ENCODE measurements at places on chromosomes 5 and 9.
A peak's percentile ranks its signal among the peaks of the same experiment; 100 is the strongest.

GRCh38 chr5:56813302-56813701 is 2.0 kb upstream of the MAP3K1 start:
- DNase-seq, result no peak

GRCh38 chr9:125425170-125425897 is 163.7 kb downstream of the GAPVD1 start:
- no peak for DNase-seq

DNA sequence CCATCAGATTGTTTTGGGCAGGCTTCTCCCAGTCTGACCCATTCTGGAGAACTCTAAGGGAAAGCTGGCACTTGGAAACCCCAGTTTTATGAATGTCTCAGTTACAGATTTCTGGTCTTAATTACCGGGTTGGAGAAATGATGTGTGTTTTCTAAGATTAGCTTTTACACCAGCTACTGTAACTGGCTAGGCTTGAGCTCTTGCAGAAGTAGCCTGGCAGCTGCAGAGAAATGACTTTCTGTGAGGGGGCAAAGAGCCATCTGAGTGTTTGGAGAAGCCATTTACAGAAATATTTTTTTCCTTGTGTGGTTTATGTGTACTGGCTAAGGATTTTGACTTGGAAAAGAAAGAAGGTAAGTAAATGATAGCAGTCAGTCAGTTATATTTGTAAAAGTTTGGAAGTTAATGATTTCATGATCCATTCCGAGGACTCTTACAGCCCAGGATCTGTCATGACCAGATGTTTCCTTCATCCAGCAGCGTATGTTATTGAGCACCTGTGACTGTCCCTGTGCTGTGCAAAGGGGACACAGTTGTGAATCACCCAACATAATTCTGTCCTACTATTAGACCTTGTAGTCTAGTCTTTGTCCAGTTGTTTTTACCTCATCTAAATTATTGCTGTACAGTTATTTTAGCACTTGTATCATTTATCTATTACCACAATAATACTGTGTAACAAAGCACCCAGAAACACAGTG is 53.7 kb upstream of the GDNF start:
- DNase-seq, result no peak

- no peak for DNase-seq
These were observed 24.0 kb upstream of the GRHPR start for GRCh38 chr9:37398464-37399025.

DNA sequence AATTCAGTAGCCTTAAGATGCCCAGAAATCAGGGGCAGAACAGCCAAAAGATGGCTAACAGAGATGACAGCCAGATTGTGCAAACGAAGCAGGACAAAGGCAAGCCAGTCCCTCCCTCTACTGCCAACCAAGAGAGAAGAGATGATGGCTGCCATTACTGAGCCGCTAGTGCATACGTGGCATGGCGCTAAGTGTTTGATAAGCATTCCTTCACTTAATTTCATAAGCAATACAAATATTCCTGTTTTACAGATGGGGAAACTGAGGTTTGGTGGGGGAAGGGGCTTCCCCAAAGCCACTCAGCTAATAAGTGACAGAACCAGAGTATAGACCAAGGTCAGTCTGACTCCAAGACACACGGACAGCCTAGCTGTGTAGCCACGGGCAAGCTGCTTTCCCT is 44.1 kb downstream of the STK10 start:
- no peak for DNase-seq

GRCh38 chr5:179763215-179763945 is 30.4 kb upstream of the LTC4S start:
- DNase-seq, result peak; percentile 36

DNA sequence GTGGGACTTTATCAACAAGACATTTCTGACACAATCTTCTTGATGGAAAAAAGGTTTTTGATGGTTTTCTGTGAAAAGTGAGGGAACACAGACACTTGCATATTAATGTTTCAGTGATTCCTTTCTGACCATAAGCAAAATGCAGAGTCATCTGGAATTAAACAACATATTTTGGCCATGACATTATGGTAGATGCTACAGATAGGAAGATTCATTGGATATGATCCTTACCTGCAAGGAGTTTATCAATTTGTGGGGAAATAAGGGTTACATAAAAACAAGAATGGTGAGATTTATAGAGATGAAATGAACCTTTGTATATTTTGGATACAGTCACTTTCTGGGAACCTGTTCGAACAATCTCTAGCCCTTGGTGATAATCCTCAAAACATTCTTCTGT is 155.3 kb upstream of the GNA14 start:
- no peak for DNase-seq

DNA sequence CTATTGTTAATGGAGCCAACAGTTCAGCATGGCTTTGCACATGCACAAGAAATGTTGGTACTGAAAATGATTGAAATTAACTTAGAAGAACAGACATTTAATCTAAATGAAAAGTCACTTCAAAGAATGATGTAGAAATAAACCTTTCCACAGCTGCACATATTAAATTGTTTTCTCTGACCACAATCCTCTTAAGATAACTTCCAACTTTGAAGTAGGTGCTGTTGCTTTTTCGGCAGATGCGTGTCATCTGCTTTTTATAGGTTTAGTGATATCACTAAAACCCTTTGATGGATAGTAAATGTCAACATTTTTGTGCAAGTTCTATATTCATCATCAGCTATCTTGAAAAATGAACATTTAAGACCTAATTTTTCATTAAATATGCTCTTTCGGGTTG is 25.3 kb upstream of the SLC1A3 start:
- DNase-seq, result no peak

- no peak for DNase-seq
These were observed 51.3 kb upstream of the PTGER4 start for GRCh38 chr5:40628407-40628806.

DNA sequence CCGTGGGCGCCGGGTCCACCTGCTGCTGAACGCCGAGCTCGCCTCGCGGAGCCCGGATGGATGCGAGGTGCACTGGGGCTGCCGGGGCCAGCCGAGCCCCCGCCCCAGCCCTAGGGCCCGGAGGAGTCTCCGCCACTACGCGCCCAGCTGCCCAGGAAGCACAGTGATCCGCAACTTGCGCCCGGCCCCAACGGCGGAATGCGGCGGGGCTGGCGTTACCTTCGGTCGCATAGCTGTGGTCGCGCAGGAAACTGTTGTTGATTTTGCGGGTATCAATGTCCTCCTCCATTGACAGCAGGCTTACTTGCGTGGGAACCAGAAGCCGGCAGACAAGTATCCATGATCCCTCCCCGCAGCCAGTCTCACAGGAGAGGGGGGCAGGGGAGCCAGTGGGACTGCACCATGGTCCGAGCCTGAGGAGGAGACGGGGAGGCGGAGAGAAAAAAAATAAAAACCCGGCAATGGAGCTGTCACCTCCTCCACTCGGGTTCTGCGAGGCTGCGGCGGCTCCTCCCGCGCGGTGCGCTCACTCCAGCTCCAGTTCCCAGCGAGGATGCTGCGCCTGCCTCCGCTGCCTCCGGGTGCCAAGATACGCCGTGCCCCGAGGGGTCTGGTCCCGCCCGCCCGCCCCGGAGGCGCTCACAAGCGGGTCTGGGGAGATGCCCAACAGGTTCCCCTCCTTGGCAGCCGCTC is 628 bp downstream of the PPP2R2B start:
- DNase-seq, result peak; percentile 9

- no peak for DNase-seq
These were observed 17.1 kb downstream of the APBA1 start for GRCh38 chr9:69655065-69655464.

DNA sequence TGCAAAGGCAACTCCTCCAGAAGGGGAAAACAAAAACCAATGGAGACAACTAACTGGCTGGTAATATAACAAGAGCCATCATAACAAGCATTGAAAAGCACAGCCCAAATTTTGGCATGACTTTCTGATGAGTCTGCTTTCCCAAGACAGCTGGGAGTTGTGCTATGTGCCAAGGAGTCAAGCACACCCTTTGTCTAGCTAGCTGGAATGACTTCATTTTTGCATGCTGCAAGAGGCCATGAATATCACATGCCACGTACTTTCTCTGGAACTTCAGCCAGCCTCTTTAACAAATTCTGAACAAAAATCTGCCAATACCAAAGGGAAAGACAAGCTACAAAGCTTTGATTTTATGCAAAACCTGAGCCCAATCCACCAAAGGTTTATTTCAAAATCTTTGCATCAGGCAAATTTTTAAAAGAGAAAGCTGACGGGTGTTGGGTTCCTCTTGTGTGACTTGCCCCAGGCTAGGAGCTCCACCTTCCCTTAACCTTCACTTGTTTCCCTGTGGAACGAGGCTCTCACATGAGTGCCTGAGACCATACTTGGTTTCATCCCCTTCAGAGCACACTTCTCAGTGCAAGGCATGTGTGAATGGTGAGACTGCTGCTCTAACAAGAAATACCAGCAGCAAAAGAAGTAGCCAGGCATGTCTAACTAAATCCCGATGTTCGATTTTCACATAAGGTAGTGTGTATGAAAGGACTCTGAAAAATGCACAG is 47.3 kb downstream of the S1PR3 start:
- no peak for DNase-seq

- DNase-seq, result no peak
These were observed 33.7 kb downstream of the TTLL11 start for GRCh38 chr9:122059214-122059954.

DNA sequence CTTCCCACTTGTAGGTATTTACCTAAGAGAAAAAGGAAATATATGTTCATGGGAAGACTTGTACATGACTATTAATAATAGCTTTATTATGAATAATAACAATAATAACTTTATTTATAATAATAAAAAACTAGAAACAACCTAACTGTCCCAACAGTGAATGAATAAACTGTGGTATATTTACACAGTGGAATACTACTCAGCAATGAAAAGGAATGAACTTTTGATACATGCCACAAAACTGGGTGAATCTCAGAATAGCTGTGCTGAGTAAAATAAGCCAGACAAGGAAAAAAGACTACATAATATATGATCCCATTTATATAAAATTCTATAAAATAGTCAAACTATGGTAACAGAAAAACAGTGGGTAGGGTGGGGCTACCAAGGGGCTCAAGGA is 88.7 kb downstream of the SCAMP1 start:
- DNase-seq, result no peak

DNA sequence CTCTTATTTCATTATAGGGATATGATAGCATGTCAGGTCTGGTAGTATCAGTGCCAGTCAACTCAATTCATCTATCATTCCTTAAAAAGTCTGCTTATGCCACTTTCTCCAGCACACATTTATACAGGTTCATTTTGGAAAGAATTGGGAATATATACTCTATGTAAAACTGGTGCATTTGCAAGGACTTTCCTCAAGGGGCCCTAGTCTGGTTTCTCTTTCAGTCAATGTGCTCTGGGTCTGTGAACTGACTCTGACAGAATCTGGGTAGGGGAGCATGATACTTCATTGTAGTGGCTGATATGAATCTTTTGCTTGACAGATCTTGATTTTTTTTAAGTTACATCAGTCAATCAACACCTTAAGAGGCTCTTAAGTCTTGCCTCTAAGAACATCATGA is 313.9 kb downstream of the HTR1A start:
- no peak for DNase-seq
